Panc1 (cell line): ENCODE measurements at places on chromosomes 16 and 17. TPM values are rescaled to one million over a fixed set of nuclear protein-coding genes. Genes with fewer than 3 reads are reported as not detected.

GRCh38 chr17:72946156-72946555, 146.3 kb downstream of the SLC39A11 start:
- no peak for DNase-seq

The CDH3 gene
- total RNA-seq = 16.7 TPM

The GUCY2D gene
- total RNA-seq = not detected

DNA sequence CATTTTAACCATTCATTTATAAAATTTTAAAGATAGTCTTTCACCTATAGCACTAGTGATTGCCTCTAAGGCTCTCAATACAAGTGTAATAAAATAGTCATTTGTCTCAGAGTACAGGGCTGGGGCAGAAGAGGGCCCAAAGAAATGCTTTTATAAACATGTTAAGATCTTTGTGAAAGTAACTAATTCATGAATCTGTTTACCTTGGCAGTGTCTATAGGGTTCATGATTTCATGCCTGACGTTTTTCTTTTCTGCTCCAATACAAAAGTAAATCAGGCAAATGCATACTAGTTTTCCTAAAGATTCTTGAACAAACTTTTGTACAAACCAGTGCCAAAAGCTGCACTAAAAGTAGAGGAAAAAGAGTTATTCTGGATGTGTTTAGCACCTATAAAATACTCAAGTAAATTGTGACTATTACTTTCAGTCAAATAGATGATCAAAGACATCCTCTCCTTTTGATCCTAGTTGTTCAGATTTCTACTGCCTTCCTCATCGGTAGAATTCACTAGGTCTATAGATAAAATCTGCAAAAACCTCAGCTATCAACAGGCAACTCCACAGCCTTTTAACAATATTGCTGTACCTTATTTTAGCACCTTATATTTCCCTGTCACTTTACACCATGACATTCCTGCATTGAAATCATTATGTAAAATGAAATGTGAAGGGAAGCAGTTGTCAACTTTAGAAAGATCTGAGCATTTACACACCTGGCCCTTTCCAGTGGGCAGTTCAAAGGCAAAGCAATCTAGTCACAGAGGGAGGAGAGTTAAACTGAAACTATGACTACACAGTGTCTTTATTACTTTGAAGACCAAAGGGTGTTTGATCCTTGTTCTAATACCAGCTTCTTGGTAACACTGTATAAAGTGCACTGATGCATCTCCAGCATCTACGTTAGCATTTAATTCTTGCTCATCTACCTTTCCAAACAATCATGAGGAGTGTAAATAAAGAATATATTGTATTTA, 100.0 kb upstream of the MED13 start:
- DNase-seq = no peak

GRCh38 chr16:73912281-73912680, 384.3 kb upstream of the PSMD7 start:
- no peak for DNase-seq

DNA sequence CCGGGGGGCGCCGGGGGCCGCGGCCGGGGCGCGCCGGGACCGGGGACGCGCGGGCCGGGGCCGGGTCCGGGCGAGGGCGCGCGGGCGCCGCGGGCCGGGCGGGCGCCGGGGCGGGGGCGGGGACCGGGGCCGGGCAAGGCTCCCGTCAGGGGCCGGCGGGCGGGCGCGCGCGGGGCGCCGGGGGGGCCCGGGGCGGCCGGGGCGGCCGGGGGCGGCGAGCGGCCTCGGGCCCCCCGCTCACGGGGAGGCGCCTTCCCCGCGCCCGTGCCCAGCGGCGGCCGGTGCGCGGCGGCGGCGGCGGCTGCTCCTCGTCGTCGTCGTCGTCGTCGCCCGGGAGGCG, 563 bp downstream of the ZCCHC14 start:
- DNase-seq = no peak

The GFAP gene
- total RNA-seq = not detected

The ADAT1 gene
- total RNA-seq = 46.8 TPM

GRCh38 chr16:80369138-80369958, 171.4 kb upstream of the DYNLRB2 start:
- no peak for DNase-seq

DNA sequence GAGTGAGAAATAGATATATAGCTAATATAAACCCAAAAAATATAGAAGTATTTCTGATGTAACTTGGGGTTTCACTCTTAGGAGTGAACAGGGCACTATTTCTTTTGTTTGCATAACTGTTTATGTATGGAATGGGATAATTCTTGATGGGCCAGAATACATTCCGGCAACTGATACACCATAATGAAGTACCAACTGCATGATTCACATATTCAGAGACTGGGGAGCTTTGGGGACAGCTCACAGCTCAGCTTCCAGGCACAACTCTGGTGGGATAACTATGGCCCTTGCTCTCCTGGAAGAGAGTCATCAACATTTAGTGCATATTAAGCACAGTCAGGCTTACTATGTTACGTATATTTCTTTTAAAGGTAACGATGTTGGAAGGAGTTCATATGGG, 42.1 kb upstream of the ADCY7 start:
- no peak for DNase-seq

- DNase-seq = no peak
Measured at GRCh38 chr16:50183316-50183715, 30.2 kb downstream of the TENT4B start.

GRCh38 chr16:73023752-73024570, 24.0 kb downstream of the ZFHX3 start:
- no peak for DNase-seq

DNA sequence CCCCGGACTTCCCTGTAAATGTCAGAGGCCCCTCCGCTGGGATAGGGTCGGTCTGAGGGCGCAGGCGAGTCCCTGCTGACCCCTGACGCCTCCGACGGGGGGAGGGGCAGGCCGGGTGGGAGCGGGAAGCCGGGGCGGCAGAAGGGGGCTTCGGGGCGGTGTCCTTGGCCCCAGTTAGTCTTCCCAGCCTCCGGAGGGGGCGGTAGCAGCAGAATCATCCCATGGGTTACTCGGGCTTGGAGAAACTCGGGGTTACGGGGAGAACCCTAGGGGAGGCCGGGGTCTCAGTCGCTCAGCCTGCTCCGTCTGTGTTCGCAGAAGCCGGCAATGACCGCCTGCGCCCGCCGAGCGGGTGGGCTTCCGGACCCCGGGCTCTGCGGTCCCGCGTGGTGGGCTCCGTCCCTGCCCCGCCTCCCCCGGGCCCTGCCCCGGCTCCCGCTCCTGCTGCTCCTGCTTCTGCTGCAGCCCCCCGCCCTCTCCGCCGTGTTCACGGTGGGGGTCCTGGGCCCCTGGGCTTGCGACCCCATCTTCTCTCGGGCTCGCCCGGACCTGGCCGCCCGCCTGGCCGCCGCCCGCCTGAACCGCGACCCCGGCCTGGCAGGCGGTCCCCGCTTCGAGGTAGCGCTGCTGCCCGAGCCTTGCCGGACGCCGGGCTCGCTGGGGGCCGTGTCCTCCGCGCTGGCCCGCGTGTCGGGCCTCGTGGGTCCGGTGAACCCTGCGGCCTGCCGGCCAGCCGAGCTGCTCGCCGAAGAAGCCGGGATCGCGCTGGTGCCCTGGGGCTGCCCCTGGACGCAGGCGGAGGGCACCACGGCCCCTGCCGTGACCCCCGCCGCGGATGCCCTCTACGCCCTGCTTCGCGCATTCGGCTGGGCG, 542 bp downstream of the GUCY2D start:
- DNase-seq = no peak

GRCh38 chr16:51224317-51224716, 73.2 kb upstream of the SALL1 start:
- DNase-seq = no peak

DNA sequence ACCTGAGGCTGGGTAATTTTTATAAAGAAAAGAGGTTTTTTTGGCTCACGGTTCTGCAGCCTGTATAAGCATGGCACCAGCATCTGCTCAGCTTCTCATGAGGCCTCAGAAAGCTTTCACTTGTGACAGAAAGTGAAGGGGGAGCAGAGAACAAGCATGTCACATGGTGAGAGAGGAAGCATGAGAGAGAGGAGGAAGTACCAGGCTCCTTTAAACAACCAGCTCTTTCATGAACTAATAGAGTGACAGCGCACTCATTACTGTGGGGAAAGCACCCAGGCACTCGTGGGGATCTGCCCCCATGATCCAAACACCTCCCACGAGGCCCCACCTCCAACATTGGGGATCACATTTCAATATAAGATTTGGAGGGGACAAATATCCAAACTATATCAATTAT, 86.8 kb downstream of the USP32 start:
- no peak for DNase-seq

The ZNF469 gene
- total RNA-seq = 1.3 TPM

The ITGB4 gene
- total RNA-seq = 100 TPM

DNA sequence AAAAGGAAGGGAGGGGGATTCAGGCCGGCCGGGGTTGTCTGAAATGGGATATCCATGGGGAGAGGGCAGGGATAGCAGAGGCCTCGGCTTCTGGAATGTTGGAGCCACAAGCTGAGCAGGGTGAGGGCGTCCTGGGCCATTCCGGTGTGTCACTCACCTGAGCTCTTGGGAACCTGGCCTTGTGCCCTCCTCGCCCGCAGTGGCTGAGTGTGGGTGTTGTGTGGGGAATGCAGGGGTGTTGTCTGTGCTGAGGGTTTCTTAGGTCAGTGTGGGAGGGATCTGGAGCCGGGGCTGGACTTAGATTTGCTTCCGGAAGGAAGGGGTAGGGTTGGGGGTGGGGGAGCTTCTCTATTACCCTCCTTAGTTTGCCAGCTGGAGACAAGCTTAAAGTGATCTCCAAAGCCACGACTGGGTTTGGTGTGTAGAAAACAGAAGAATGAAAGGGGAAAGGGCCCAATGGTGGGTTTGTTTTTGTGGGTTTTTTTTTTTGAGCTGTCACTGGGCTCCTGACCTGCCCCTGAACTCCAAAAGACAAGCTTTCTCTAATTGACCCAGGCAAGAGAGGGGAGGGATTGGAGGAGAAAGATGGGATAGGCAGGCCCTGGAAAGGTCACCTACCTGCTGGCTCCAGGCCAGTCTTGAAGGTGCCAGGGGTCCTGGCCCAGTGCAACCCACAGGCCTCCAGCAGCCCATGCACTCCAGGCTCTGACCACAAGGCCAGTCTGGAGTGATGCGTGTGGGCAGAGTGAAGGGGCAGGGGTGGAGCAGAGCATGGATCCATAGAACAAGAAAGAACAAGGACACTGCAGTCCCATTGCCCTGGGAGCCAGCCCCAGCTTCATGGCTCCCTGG, at the start of gene SULT1A2:
Gene SULT1A2, minus strand, starts transcription at position 211 of the 852 bp plus-strand sequence. CDS start 1,120 bp downstream, outside the sequence.
- no peak for DNase-seq
